ENCODE measurements at places on chromosomes 1 and 21.

DNA sequence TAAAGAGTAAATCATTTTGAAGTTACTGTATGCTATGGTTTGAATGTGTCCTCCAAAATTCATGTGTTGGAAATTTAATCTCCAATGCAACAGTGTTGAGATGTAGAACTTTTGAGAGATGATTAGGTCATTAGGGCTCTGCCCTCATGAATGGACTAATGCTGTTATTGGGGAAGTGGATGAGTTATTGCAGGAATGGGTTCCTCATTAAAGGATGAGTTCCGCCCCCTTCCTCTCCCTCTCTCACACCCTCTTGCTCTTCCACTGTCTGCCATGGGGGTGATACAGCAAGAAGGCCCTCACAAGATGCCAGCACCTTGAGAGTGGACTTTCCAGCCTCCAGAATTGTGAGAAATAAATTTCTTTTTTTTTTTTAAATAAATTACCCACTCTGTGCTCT lies 97.6 kb downstream of the ATP1A1 start:
- no peak for DNase-seq

GRCh38 chr1:168752171-168752832 lies 23.3 kb upstream of the DPT start:
- no peak for DNase-seq

DNA sequence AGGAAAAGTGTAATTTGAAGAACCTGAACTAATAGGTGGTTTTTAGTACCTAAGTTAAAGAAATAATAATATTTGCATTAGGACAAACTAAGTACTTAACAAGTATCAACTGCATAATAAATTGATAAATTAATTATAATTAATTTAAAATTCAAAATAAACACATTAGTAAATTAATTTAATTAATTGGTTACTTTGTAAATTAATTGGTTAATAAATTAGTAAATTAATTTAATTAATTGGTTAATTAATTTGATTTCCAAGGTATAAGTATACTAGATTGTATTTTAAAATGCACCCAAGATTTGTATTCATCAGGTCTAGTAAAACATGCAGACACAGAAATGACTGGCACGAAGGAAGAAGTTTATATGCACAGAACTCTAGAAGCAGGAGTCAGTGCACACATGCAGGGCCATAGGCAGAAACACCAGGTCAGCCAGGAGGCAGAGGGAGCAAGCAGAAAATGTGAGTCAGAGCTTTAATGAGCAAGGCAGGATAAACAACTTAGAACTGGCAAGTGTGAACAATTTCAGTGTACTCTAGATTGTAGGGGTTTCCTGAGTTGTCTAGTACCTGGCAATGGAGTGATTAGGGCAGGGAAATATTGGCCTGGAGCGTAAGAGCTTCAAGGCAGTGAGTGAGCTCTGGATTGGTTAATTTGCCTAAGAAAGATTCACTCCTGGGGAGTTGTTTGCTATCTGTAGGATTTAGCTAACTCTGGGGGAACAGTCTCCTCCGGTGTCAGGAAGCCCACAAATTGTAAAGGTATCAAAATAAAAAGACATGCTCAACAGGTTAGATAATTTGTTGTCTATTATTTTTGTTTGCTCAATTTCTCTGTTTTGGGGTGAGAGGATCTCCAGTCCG lies 665.7 kb downstream of the MRPL39 start:
- no peak for DNase-seq

DNA sequence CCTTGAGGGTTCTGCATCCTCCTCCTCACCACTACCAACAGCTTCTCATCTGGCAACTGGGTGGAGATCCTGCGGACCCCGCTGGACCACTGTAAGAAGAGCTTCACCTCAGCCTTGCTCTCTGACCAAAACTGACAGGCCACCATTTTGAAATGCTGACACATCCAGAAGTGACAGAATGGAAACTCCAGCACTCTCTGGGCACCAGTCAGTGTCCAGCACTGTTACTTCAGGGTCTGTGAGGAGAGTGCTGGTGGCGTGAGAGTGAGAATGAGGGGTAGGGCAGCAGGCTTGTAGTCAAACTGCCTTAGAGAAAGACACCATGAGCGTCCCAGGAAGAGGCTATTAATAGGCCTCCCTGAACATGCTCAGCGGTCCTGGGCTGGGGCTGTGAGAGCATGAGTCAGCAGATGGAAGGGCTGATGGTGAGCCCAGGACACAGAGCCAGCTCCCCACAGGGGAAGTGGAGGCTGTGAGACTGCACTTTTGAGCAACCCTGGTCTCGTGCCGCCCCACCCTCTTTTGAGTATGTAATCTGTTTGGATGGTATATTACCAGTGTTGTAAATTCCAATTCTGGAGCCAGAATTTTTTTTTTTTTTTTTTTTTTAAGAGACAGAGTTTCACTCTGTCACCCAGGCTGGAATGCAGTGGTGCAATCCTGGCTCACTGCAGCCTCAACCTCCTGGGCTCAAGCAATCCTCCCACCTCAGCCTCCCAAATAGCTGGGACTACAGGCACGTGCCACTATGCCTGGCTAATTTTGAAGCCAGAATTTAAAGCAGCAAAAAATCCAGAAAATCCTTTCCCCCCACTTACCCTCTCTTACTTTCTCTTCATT lies 34.4 kb upstream of the SLC30A1 start:
- peak; percentile 90 for DNase-seq

GRCh38 chr1:160307118-160307791 lies 22.3 kb upstream of the PEX19 start:
- DNase-seq = no peak

- peak; percentile 62 for DNase-seq
Observed at GRCh38 chr1:31259746-31260145, 20.1 kb upstream of the NKAIN1 start.

DNA sequence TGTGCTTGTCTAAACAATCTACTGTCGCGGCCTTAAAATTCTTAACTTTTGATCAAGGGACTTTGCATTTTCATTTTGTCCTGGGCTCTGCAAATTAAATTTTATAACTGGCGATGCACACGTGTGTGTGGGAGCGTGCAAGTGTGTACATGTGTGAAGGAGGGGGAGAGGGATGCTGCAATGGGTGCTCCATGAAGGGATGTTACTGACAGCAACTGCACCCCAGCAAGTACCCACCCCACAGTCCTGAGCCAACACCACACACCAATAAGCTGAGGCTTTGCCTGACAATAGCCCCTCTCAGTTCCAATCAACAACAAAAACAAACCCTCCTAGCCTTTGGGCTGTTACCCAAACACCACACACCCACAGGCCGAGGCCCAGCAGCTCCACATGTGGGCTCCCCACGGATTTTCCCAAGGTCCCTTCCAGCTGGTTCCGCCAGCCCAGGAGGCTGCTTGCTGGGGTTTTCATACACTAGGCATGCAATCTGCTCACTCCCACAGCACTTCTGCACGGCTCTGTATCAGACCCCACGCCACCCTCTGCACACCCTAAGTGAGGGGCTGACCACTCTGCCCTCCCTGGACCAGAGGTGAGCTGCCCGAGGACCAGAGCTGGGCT lies 32.8 kb upstream of the IFFO2 start:
- no peak for DNase-seq

GRCh38 chr1:65434255-65434654 lies 13.8 kb downstream of the LEPR start:
- DNase-seq = no peak

DNA sequence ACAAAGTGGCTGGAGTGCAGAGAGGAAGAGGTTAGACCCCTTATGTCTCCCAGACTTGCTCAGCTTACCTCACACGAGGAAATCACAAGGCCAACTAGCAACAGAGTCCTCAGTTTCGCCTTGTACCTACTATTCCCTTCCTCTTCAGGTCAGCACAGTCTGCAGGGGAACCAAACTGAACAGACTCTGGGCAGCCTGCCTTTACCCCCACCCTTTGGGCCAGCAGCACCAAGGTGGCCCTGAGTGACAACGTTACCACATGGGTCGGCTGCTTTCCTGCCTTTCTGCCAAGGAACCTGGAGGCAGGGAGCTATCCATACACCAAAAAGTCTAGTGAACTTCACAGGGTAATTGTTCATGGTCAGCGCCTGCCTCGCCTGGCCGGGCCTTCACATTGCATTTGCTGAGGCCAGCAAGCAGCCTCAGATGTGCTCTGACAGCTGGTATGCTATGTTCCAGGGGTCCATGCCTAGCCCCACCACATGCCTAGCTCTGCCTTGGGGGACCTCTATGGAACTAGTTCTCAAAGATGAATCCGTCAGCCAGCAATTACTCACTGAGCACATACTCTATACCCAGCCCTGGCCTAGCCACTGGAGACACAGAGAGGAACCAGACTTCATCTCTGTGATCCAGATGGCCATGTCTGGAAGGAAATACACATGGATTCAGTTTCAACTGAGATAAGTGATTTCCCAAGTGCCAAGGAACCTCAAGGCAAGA lies 69.6 kb downstream of the DMAP1 start:
- DNase-seq = no peak

Data from adrenal gland (tissue), 19 donors.